HepG2 (cell line): ENCODE measurements at places on chromosomes 16 and 17.

GRCh38 chr17:74280093-74280513 is 6.1 kb downstream of the DNAI2 start:
- DNase-seq = no peak

DNA sequence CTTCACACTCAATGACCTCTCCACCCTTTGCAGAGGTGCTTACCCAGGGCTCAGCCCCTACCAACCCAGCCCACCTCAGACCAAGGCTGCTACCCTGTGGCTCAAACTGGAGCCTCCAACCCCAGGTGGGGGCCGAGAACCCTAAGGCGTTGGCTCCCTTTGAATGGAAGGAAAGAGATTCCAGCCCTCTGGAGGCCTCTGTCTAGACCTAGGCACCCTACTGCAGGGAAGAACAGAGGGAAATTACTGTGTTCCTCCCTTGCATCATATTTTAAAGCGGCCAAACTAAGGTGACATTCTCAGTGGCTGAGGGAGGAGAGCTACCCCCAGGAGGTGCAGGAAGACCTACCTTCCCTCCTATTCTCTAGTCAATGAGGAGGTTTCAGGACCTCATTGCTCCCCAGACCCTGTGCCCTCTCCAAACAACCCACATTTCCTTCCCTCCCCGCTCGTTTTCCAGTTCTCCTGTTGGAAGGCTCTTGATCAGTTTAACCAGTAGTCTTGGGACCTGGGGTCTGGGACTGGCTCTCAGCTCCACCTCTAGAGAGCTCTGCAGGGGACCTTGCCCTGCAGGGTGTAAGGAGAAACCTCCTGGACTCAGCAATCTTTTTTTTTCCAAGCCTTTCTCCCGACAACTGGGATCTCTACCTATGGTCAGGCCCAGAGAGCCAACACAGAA is 5.5 kb upstream of the HOXB8 start:
- no peak for DNase-seq

GRCh38 chr16:81513204-81514040 is 68.8 kb downstream of the CMIP start:
- DNase-seq = peak; percentile 90

DNA sequence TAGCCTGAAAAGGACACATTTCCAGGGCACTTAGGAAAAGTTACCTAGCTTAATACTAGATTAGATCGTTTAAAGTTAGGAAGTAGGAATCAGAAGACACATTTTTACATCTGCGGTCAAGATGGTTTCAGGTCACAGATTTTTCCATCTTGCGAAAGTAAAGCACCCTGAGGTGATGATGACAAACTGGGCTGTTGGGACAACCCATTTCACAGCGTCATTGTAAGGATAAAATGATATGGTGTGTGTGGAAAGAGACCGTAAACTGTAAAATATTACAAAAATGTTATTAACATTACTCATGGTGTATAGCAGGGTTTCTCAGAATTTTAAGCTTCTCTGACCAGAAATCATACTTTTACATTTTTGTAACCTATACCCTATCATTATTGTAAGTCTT is 10.1 kb upstream of the MAP2K6 start:
- no peak for DNase-seq

- DNase-seq = no peak
Measured at GRCh38 chr16:49128740-49129139, 152.9 kb downstream of the CBLN1 start.

- DNase-seq = no peak
Measured at GRCh38 chr16:31487720-31488467, 5.0 kb downstream of the SLC5A2 start.

DNA sequence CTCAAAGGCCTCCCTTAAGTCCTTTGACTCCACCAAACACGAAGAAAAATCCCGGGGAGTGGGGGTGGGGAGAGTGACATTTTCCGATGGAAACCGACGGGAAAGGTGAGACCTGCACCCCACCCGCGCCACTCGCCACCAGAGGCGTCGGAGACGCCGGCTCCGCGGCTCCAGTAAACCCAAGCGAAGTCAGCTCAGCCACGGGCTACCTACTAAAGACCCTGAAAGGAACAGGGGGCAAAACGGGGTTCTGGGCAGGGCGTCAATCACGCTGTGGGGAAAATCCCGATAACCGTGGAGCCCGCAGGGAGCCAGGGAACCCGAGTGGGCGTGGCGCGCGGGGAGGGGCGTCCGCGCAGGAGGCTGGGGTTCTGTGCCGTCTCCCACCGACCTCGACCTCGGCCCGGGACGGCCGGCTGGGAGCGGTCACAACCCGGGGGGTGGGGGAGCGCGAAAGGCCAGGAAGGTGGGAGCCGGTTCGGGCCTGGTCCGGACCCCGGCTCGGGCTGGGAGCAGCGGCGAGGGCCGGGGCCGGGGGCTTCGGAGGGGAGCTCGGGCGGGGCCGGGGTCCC is 565 bp downstream of the WDR45B start:
- no peak for DNase-seq

DNA sequence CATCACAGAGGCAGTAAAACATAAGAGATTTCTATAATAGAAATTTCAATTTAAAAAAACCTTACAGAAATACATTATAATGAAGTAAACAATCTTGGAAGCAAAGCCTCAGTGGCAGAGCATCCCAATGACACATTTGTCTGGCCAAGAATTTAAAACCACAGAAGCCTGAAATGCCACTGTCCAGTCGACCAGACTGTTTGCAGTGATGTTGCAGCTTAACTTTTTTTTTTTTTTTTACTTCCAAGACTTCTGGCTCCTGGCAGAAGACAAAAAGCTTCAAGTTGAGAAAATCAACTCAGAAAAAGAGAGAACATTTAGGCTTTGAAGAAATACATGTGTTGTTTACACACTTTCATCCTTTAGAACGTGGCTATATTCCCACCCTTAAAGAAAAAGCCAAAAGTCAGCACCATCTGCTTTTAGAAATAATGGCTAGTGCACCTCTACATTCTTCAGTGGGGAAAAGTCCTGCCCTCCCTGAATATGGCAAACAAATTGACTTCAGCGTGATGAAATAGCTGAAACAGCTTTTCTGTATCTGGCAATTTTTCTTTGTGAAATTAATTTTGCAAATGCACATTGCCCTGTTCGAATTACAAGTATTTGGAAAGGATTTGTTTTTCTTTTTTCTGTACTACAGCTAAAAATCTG is 205.5 kb upstream of the MON1B start:
- DNase-seq = no peak

GRCh38 chr16:15672514-15673167 is 22.6 kb downstream of the NDE1 start:
- peak; percentile 100 for DNase-seq

- DNase-seq = peak; percentile 87
Measured at GRCh38 chr17:66200685-66201092, 8.8 kb upstream of the CEP112 start.

DNA sequence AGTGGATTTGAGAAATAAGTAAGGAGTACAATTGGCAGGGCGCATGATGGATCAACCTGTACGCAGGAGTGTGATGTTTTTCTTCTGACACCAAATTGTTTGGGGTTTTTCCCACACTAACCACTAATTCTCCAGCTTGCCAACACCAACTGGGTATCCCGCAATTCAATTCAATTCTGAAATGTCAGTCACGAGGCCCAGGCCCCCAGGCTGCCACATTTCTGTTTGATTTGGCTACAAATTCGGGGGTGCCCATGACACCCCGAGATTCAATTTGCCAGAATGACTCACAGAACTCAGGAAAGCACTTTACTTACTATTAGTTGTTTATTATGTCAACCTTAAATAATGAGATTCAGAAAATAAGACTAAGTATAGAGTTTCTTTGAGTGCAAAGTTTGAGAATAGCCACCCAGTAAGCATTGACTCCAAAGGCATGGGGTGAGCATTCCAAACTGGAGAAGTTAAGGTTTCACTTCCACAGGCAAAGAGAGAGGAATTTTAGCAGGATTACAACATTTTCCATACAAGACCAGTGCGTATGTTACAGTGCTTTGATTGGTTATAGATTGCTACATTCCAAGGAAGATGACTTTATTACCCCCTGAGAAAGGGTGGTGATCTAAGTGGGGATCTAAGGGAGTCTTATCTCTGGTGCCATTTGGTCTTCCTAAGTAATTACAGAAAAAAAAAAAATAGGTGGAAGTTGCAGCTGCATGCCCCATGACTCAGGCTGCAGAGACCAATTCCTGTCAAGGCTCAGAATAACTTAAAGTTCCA is 11.5 kb downstream of the SLC46A1 start:
- DNase-seq = no peak

DNA sequence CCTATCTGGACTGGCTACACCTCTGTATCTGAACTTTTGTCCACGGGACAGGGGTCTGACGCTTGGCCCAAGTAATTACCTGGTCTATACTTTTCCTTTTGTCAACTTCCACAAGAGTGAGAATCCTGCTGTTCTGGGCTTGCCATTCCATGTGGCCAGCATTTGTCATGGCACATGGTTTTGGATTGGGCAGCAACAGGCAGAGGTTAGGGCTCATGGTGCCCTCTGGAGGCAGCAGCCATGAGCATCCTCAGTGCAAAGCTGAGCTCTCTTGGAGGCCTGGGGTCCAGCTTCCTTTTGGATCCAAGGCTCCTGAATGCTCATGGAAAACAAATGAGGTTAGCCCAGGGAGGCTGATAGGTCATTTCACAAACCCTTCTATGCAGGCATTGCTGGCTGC is 7.5 kb upstream of the EDC4 start:
- DNase-seq = peak; percentile 68

- no peak for DNase-seq
Measured at GRCh38 chr16:82658796-82659195, 32.0 kb downstream of the CDH13 start.
